ENCODE measurements at places on chromosomes 6 and 20.

DNA sequence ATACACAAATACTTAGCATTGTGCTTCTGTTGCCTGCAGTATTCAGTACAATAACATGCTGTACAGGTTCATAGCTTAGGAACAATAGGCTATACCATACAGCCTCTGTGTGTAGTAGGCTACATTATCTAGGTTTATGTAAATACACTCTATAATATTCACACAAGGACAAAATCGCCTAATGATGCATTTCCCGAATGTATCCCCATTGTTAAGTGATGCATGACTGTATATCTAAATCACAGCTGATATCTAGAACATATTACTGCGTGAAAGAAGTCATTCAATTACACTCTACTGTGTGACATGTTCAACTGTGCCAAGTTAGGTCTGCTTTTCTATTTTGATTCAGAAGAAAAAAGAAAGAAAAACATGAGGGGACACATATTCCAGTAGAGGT, 633.5 kb downstream of the RFPL4B start:
- DNase-seq = no peak

GRCh38 chr6:3500262-3501014, 43.6 kb upstream of the SLC22A23 start:
- no peak for DNase-seq

DNA sequence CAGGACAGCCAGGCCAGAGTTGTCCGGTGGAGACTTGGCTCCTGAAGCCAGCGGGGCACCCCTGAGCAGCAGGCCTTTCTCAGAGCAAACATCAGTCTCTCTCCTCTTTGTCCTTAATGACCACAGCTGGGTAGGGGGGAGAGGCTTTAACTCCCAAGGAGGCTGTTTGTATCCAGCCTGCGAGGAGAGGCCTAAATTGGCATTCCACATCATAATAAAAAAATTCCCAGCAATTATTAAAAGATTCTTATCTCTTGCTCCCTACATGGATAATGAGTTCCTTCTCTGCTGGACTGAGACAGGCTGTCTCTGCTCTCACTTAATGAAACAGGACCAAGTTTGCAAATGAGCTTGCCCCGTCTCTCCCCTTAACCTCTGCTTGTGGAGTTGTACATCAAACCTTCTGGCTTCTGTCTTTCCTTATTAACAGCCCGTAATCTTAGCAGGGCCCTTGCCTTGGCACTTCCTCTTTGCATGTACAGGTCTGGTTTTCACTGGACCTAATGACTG, 838.2 kb downstream of the MAFB start:
- no peak for DNase-seq

DNA sequence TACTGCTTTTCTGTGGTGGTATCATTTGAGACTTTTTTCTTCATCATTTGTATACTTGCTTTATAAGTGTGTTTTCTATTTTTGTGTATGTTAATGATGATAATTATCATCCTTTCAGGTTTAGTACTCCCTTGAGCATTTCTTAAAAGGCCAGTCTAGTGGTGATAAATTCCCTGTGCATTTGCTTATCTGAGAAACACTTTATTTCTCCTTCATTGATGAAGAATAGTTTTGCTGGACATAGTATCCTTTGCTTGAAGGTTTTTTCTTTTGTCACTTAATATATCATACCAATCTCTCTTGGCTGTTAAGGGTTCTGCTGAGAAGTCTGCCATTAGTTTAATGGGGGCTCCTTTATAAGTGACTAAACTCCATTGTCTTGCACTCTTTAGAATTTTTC, 123.2 kb upstream of the IRAK1BP1 start:
- DNase-seq = no peak

DNA sequence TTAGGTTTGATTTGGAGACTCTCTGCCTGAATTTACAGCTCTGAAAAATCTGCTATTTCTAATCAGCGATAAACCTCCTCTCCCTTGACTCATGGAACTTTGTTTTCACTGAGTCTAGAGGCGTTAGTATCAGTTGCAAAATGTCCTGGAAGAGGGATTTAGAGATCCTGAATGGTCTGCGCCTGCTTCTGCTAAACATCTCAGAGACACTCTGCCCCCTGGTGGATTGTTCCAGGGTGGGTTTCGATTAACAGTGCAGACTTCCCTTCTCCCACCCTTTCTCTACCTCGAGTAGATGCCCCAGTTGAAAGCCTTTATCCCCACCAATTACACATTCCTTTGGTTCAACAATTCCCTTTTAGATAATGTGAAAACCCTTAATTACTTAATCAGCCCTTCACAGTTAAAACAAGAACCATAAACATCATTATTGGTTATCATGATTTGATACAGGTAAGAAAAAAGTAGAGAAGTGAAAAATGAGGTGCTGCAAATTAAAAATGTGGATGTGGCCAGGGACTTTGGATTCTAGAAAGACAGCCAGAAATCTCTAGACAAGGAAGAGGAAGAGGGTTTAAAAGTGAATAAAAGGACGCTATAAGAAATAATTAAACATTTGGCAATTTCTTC, 5.5 kb downstream of the HTR1B start:
- DNase-seq = peak; percentile 72

DNA sequence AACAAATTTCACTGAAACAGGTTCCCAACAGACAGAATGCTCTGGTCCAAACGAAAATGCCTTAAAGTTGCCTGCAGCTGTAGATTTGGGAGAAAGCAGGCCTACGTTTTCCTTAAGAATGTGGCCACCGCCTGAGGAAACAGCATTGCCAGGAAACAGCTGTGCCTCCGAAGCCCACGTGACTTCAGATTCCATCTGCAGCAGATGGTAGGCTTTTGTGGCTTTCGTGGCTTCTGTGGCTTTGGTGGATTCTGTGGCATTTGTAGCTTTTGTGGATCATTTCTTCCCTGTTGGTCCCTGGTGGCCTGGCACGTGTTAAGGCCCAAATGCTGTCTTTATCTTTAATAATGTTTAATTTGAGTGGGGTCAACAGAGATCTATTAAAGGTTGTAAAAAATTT, 222.9 kb downstream of the TTLL2 start:
- DNase-seq = no peak

DNA sequence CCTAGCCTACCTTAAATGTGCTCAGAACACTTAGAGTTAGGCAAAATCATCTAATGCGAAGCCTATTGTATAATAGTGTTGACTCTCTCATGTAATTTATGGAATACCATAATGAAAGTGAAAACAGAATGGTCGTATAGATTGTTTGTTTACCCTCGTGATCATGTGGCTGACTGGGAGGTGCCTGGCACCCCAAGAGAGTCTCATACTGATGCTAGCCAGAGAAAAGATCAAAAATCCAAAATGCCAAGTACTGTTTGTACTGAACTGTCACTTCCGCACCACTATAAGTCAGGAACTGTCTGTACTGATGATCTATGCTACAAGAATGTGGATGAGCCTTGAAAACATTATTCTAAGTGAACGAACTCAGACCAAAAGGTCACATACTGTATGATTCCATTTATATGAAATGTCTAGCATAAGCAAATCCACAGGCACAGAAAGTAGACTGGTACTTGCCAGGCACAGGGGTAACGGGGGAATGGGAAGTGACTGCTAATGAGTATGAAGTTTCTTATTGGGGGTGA, 22.4 kb downstream of the ZMYND8 start:
- DNase-seq = peak; percentile 48

- no peak for DNase-seq
These were observed 883 bp upstream of the CCDC28A start for GRCh38 chr6:138772596-138773176.

DNA sequence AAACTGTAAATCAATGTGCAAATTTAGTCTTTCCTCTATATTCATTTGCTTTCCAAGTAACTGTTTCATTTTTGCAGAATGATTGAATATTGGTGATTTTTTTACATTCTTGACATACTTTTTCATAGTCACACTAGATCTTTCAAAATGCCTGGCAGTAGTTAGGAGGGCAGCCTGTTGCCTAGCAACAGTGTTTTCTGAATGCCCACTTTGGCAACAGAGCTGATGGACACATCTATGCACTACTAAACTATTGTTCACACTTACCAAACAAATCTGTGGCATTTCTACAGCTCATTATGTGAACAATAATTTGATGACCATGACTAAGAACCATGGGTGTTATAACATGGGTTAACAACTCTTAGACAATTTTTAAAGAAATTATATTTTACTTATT, 438.0 kb upstream of the IMPG1 start:
- DNase-seq = no peak

DNA sequence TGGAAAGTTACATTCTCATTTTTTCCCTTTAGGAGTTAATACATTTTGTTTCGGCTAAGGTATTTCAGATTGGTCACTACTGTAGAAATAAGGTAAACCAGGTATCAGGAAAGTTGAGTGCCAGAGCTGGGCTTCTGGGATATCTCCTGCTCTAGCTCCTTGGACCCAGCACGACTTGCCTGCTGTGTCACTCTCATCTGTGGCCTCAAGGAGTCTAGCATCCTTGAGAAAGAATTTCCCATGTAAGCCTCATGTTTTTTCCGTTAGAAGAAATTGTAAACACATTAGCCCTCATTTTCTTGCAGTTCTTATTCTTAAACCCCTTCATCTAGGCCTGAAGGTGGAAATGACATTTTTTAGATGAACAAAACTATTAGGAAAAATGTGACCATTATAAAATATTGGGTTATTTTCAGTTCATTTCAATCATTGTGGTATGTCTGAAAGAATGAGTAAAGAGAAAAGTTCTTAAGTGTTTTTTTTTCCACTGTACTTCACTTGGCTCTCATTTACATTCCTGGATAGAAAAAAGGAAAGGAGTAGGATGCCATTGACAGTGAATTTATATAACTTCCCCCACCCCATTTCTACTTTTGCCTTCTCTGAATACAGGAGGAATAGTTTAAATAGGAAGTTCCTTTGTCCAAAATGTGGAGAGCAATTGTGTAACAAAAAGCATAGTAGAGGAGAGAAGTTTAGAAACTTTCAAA, 46.7 kb downstream of the CD2AP start:
- no peak for DNase-seq

- no peak for DNase-seq
These were observed 208.3 kb upstream of the RIMS1 start for GRCh38 chr6:71678091-71678490.

GRCh38 chr20:56826705-56827665, 197.9 kb downstream of the TFAP2C start:
- no peak for DNase-seq

DNA sequence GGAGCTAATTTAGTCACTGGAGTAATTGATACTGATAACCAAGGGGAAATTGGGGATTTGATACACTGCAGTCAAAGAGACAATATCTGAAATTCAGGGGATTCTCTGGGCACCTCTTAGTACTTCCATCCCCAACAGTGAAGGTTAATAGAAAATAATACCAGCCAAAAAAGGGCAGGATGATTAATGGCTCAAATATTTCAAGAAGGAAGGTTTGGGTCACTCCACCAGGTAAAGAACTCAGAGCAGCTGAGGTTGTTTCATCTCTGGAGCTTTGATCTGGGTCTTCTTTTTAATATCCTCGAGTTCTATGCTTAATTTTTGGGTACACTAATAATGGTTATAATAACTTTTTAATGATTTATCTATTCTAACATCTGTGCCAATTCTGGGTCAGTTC, 70.8 kb downstream of the CDKAL1 start:
- DNase-seq = no peak

DNA sequence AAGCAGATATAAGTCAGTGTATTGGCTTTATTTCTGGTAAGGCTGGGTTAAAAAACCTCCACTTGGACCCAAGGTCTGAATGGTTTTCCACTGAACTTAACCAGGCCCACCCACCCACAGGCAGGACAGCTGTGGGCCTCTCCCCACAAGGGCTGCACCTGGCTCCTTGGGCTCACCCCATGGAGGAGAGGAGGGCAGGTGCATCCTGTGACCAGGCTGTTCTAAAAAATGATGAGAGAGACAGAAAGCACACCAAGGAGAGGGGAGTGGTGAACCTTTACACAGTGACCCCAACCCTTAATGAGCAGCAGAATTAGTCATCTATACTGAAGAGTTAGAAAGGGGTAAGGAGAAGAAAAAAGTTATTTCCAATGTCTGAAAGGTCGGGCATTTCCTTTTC, 34.5 kb upstream of the DUSP22 start:
- DNase-seq = no peak

- no peak for DNase-seq
These were observed 330.1 kb downstream of the RIMS1 start for GRCh38 chr6:72216222-72217068.

DNA sequence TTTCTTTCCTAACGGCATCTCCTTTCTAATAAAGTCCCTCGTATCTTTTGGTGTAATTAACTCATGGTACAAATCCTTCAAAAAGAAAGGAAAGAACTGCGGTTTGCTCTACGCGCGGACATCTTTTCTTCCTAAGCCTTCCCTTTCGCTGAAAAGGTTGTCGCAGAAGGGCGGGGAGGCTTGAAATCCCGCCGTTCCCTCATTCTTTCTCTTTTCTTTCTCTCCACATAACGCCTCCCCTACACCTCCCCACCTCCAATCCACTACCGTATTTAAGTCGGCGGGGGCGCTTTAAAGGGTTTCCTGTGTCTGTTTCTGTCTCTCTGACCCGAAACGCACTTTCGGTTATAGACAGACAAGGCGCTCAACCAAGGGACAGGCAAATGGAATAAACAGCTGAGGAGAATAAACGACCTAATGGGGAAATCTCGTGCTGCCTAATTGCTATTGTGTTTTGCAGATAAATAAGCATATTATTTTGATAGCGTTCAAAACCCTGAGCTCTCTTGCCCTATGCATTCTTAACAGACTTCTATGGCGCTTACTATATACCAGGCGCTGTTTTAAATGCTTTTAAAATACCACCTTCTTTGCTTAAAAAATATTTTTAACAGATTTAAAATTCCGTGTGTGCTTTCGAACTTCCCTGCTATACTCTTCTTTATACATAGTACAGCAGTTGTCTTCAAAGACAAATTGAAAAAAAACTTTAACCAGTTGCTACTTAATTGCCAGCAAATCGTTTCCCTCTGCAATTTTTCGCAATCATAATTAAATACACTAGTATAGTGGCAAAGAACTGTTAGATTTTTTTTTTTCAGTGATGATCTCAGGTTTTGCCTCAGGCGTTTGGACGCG, 2.5 kb upstream of the HEY2 start:
- DNase-seq = peak; percentile 82

- DNase-seq = no peak
These were observed 31.9 kb downstream of the TTI1 start for GRCh38 chr20:38001173-38001875.

DNA sequence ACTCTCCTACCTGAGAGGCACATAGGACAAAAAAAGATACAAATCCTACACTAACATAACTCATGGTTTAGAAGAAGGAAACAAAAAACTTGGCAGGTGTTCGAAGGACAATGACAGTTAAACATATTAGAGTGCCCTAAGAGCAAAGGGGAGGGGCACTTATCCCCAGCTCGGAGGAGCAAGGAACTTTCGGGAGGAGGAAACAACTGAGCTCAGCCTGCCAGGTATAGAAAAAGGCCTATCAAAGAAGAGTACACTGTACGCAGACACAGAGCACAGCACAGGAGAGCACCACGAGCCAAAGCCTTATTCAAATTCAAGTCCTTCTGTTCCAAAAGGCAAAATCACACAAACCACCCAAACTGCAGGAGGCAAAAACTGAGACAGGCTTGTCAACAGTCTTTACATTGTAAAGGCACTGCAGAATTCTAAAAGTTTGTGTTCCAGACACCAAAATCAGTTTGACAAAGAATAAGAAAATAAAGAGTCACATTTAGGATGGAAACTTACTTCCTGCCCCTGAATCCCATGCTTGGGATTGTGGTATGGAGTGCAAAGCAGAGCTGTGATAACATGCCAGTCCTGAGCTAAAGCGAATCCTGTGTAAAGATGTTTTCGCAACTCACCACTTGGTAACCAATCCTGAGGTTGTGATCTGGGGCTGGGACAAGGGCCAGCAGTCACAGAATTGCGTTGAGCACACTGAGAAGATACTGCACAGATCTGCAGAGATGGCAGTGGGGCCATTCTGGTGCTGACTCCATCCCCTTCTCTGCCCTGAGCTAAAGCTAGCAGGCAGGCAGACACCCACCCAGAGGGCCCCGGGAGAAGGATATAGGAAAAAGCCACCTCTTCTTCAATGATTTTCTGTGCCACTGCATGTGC, 108.6 kb downstream of the CHD6 start:
- DNase-seq = peak; percentile 36

Data from Ammon's horn (tissue), 1 donor.